Stimulated activated CD4-positive, alpha-beta T cell treated with anti-CD3 and anti-CD28 coated beads, Interleukin-1b, Interleukin-23, amount 100 ng/mL, for 48 hours (primary cell): ENCODE measurements at places on chromosomes 6 and 20.

DNA sequence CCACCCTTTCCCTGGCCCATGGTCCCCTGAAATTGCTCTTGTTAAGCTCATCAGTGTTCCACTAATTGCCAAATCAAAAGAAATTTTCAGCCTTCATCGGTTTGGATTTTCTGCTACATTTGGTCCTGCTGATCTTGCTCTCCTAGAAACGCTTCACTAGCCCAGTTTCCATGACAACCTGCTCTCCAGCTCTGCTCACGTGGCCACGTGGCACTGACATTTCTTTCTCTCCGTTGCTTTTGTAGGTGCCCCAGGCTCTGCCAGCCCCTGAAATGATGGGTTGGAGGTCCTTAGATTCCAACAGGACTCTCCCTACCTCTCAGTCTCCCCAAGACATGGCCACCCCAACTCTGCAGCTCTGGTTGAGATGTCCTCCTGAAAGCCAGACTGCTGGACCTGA is 45.8 kb upstream of the NNAT start:
- DNase-seq: no peak

DNA sequence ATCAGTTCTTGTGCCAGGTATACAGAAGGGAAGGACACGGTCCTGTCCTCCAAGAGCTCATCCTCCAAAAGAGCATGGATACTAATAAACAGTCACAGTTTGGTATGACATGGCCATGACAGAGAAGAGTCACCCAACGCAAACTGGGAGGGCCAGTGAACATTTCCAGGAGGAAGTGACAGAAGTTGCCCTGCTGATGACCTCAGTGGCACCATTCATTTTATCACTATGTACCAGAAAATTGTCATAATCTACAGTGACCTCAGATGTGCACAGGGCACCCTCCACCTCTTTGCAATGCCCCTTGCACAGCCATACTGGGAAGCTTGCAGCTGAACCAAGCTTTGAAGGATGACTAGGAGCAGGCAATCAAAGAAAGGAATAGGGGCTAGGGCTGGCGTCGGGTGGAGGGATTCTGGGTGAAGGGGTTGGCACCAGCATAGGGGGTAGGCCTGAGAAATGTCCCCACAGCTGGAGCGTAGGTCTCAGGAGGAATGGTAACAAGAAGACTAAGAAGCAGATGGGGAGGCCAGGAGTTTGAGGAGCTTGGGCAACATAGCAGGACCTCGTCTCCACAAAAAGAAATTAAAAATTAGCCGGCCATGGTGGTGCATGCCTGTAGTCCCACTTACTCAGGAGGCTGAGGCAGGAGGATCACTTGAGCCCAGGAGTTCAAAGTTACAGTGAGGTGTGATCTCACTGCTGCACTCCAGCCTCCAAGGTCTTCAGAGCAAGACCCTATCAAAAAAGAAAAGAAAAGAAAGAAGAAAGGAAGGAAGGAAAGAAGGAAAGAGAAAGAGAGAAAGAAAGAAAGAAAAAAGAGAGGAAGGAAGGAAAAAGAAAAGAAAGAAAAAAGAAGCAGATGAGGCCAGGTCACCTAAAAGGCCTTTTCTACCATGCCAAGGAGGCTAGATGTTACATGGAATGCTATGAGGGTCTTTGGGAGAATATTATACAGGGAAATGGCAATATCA is 65.3 kb upstream of the SNX9 start:
- DNase-seq: peak; percentile 29

DNA sequence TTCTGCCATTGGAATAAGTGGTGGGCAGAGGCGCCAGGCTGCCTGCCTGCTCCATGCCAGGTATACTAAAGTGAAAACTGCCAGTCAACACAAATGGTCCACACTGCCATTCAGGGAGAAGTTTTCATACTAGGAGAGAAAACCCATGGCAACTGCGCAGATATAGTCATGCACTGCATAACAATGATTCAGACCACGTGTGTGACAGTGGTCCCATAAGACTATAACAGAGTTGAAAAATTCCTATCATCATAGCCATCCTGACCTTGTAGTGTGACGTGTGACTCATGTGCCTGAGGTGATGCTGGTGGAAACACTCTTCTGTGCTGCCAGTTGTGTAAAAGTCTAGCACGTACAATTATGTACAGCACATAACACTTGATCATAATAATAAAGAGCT is 25.1 kb downstream of the ZC3H12D start:
- no peak for DNase-seq

GRCh38 chr6:76516924-76517323 is 444.5 kb upstream of the IMPG1 start:
- no peak for DNase-seq

- no peak for DNase-seq
Measured at GRCh38 chr6:149154261-149154821, 163.2 kb upstream of the TAB2 start.

DNA sequence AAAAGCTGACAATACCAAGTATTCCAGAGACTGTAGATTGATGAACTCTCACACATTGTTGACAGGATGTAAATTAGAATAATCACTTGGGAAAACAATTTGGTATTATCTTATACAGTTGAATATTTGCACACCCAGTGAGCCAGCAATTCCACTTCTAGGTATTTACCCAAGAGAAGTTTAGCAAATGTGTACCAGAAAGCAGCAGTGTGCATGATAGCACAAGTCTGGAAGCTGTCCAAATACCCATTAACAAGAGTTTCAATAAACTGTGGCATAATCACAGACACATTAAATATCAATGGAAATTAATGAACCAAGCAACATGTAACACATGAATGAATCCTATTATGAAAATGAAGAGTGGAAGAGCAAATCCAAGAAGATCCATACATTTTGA is 233.6 kb downstream of the TPBG start:
- DNase-seq: no peak

DNA sequence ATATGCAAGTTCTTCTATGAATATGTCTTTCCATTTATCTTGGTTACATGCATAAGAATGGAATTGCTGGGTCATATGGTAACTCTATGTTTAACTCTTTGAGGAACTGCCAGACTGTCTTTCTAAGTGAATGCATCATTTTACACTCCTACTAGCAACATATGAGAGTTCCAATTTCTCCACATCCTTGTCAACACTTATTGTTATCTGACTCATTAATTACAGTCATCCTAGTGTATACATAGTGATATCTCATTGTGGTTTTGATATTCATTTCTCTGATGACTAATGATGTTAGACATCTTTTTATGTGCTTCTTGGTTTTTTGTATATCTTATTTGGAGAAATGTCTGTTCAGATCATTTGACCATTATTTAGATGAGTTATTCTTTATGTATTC is 96.7 kb upstream of the LAMP5 start:
- no peak for DNase-seq

DNA sequence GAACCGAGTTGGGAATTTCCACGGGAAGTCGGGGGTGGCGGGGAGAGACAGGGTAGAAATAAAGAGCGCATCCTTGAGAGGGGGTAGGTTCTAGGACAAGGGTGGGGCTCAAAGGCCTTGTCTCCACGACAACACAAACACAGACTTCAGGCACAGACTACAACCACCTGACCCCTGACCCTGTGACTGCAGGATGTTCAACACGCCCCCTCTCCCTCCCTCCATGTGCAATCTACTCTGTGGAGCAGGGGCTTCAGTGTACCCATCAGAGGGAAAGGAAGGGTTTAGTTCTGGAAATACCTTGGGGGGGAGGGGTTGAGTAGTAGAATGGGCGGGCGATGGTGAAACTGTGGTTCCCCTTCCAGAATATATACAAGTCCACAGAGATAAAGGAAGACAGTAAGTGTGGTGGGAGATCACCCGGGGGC is 651 bp upstream of the TAPBP start:
- DNase-seq: peak; percentile 68

DNA sequence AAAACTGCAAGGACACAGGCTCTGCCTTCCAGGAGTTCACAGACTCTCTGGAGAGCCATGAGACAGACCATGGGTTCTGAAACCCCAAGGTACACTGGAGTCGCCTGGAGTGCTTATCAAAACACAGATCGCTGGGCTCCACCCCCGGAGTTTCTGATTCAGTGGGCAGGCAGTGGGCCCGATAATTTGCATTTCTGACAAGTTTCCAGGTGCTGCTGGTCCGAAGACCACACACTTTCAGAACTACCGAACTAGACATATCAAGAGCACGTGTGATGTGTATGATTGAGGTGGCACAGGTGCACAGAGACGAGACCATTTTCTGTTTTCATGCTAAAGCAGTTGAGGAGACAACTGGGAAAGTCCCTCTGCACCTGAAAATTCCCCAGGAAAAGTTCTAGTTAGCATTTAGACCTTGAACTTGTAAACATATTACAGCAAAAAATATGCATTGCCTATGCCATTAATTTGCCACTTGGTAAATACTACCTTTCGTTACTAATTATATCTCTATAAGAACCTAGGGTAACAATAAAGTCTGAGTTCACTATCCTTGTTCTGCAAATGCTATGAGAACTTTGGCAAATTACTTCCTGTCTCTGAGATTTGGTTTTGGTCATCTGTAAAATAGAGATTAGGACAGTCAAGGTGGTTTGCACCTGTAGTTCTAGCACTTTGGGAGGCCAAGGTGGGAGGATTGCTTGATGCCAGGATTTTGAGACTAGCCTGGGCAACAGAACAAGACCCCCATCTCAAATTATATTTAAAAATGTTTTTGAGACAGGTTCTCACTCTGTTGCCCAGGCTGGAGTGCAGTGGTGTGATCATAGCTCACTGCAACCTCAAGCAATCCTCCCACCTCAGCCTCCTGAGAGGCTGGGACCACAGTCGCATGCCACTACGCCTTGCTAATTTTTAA is 14.3 kb upstream of the PIM1 start:
- DNase-seq: peak; percentile 81

- DNase-seq: no peak
Measured at GRCh38 chr20:54189630-54190029, 15.8 kb upstream of the CYP24A1 start.

GRCh38 chr6:30202366-30202765 is 10.8 kb downstream of the TRIM26 start:
- no peak for DNase-seq

- peak; percentile 23 for DNase-seq
Measured at GRCh38 chr20:35318502-35319157, 26.4 kb upstream of the FAM83C start.

- peak; percentile 69 for DNase-seq
Measured at GRCh38 chr20:1434571-1435336, 31.9 kb downstream of the NSFL1C start.

GRCh38 chr20:52242237-52243230 is 51.0 kb upstream of the ZFP64 start:
- DNase-seq: no peak

- DNase-seq: no peak
Measured at GRCh38 chr6:78909391-78909790, 42.0 kb downstream of the IRAK1BP1 start.

DNA sequence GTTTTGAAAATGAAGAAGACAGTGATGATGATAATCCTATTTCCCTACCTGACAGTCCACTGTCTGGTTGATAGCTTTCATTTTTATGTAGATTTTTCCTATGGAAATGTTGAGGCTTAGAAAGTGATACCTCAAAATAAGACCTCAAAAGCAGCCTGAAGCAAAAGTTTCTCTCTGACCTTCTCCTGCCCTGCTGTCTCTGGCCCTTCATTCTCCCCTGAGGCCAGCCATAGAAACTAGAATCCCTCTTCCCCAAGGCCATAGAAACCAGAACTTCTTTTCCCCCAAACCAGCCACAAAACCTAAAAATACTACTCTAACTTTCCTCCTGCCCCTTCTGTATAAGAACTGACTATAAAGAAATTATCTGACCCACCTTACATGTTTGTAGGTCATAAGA is 52.6 kb upstream of the GCM1 start:
- DNase-seq: no peak

- DNase-seq: no peak
Measured at GRCh38 chr6:115914098-115914497, 146.6 kb downstream of the FRK start.

DNA sequence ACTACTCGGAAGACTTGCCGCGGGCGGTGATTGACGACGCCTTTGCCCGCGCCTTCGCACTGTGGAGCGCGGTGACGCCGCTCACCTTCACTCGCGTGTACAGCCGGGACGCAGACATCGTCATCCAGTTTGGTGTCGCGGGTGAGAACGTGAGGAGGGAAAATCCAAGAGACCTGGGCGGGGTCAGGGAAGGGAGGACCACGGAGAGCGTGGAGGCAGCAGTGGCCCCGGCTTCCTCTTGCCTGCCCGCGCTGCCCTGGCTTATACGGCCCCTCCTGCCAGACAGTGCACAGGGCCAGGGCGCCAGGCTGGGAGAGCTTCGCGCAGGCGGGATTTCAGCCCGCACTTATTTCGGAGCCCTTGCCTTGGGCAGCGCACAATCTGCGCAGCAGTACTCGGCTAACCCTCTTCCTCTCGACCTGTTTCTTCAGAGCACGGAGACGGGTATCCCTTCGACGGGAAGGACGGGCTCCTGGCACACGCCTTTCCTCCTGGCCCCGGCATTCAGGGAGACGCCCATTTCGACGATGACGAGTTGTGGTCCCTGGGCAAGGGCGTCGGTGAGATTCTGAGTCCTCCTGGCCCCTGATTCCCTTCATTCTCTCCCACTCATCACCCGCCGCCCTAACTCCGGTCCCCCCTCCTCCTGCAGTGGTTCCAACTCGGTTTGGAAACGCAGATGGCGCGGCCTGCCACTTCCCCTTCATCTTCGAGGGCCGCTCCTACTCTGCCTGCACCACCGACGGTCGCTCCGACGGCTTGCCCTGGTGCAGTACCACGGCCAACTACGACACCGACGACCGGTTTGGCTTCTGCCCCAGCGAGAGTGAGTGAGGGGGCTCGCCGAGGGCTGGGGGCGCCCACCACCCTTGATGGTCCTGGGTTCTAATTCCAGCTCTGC is 2.0 kb downstream of the MMP9 start:
- DNase-seq: peak; percentile 45

DNA sequence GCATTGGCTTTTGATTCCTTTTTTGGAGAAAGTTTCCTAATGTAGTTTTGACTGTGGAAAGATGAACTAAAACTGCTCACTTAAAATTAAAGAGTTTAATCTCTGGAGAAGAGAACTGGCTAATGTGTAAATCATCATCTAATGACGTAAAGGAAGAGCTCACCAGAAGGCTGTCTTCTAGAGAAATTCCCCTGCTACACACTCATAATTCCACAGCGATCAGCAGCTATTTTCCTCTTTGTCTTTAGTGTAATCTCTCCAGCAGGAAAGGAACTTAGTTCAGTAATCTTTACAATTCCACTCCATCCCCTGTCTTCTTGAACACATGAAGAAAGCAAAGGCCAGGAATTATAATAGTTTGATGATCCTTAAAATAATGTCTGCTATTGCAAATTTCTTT is 15.8 kb downstream of the SPTLC3 start:
- DNase-seq: no peak

DNA sequence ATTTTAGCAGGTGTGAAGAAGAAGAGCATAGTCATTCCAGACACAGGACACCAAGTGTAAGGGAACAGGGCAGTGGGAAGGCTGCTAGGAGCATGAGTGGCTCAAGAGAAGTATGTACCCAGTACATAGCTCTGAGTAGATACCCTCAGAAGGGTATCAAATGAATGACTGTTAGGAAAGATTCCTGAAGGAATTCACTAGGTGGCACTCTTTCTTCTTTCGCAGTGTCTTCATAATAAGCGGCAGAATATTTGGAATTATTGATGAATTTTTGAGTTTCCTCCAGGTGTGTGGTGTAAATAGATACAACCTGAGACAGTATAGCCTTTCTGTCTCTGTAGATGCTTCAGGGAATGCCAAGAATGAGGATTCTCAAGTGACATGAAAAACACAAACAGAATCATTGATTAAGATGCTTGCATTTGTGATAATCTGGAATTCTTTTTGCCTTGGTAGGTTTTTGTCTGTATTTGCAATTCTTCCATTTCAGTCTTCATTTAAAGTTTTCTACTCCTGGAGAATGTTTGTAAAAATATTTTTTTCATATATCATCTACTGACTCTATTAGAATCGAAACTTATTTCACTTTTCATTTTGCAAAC is 264.3 kb upstream of the RIMS1 start:
- no peak for DNase-seq

GRCh38 chr6:139764498-139764986 is 390.1 kb upstream of the CITED2 start:
- DNase-seq: no peak
